ENCODE measurements at places on chromosomes 5 and 9.

DNA sequence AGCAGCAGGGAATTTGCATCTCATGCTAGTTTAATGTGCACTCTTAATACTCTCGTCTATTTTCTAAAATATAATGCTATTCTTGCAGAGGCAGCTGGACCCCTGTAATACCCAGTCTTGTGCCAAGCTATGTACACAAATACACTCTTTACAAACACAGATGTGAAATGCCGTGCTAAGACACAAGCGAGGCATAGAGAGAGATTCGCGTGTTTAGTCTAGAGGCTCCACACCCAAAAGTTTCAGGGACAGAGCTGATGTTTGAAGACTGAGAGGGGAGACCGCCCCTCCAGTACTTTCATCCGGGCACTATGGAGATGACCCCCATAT, 1.2 kb downstream of the DPYSL3 start:
- no peak for DNase-seq
- no peaks in the 10 kb centered on the region for H3K27me3 ChIP-seq
- H3K4me1 ChIP-seq, result no peaks in the 10 kb centered on the region
- H3K4me3 ChIP-seq, result peak overlapping the region; percentile 78

- H3K27me3 ChIP-seq, result no peaks in the 10 kb centered on the region
- no peak for DNase-seq
- H3K4me3 ChIP-seq, result no peak overlapping the region
- H3K4me1 ChIP-seq, result peaks cover 9% of the 10 kb centered on the region
- no peaks in the 10 kb centered on the region for H3K36me3 ChIP-seq
Measured at GRCh38 chr5:150321784-150322183, 19.1 kb upstream of the ARSI start.

DNA sequence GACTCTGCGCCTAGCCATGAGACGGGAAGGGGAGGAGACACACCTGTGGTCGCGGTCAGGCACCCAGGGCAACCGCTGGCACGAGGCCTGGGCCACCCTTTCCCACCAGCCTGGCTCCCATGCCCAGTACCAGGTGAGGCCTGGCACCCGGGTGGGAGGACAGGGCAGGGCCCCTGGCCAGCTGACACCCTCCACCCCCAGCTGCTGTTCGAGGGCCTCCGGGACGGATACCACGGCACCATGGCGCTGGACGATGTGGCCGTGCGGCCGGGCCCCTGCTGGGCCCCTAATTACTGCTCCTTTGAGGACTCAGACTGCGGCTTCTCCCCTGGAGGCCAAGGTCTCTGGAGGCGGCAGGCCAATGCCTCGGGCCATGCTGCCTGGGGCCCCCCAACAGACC, 5.0 kb downstream of the MAMDC4 start:
- no peak for DNase-seq
- peaks cover 19% of the 10 kb centered on the region for H3K36me3 ChIP-seq
- H3K4me1 ChIP-seq, result peaks cover 15% of the 10 kb centered on the region
- no peaks in the 10 kb centered on the region for H3K27me3 ChIP-seq
- H3K4me3 ChIP-seq, result no peak overlapping the region

- H3K4me3 ChIP-seq, result peak within 1 kb of the TSS; percentile 65
- no peak within 1 kb of the TSS for H3K27ac ChIP-seq
- H3K36me3 ChIP-seq, result no peaks in the 10 kb centered on the region
- DNase-seq, result no peak
- no peaks in the 10 kb centered on the region for H3K4me1 ChIP-seq
- peaks cover 2% of the 10 kb centered on the region for H3K27me3 ChIP-seq
Measured at GRCh38 chr9:114098936-114099668, at the start of gene KIF12. Gene KIF12, minus strand, starts transcription at chr9:114099292. Its CDS starts 16 bp downstream, at chr9:114099276.

- no peak overlapping the region for H3K4me3 ChIP-seq
- H3K36me3 ChIP-seq, result no peaks in the 10 kb centered on the region
- no peaks in the 10 kb centered on the region for H3K27me3 ChIP-seq
- no peaks in the 10 kb centered on the region for H3K4me1 ChIP-seq
- no peak overlapping the region for H3K27ac ChIP-seq
Measured at GRCh38 chr9:25415718-25416117, 262.5 kb downstream of the TUSC1 start.

GRCh38 chr9:97766092-97766491, 69.0 kb upstream of the XPA start:
- H3K4me3 ChIP-seq, result no peak overlapping the region
- H3K27me3 ChIP-seq, result peaks cover 34% of the 10 kb centered on the region
- no peaks in the 10 kb centered on the region for H3K4me1 ChIP-seq
- H3K36me3 ChIP-seq, result no peaks in the 10 kb centered on the region
- no peak overlapping the region for H3K27ac ChIP-seq

- H3K4me1 ChIP-seq, result peaks cover 24% of the 10 kb centered on the region
- H3K27ac ChIP-seq, result peak overlapping the region; percentile 20
- H3K27me3 ChIP-seq, result peaks cover 5% of the 10 kb centered on the region
Measured at GRCh38 chr5:61301341-61302199, 30.5 kb upstream of the ZSWIM6 start.

GRCh38 chr5:150465927-150466326, 16.4 kb upstream of the RPS14 start:
- peaks cover 9% of the 10 kb centered on the region for H3K4me1 ChIP-seq
- no peak for DNase-seq
- H3K36me3 ChIP-seq, result no peaks in the 10 kb centered on the region
- H3K27ac ChIP-seq, result peak overlapping the region; percentile 20
- H3K27me3 ChIP-seq, result no peaks in the 10 kb centered on the region

- H3K36me3 ChIP-seq, result no peaks in the 10 kb centered on the region
- H3K27me3 ChIP-seq, result no peaks in the 10 kb centered on the region
- no peak overlapping the region for H3K4me3 ChIP-seq
- no peaks in the 10 kb centered on the region for H3K4me1 ChIP-seq
- DNase-seq, result no peak
- H3K27ac ChIP-seq, result no peak overlapping the region
Measured at GRCh38 chr5:111259636-111260035, 35.5 kb downstream of the CAMK4 start.

DNA sequence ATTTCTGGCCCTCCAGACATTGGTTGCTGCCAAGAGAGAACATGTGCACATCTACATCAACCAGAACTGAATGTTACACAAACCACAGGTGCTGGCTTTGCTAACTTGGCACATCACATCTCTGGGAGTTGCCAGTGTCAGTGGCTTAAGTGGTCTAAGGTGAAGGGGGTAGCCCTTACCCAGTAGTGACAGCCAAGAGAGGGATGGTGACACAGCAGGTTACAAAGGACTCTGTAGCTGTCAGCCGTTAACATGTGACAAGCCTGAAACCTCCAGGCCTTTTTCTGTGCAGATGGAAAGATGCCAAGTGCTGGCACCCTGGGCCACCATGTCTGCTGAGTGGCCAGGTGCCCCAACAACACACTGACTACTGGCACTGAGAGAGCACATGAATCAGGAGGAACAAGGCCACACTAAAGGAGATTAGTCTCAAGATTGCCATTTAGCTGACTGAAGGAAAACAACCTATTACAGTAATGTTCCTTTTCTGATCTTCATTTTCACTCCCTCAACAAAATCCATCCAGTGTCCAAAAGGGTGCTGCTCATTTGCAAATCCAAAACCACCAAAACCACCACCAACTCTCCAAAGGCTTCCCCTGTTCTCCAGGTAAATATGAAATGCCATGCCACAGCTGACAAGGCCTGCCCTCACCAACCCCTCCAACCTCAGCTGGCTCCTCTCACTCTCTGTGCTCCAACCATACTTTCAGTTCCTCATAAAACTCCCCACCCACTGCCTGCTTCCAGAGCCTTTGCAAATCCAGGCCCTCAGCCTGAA, 20.2 kb downstream of the SIL1 start:
- H3K4me3 ChIP-seq, result no peak overlapping the region
- no peaks in the 10 kb centered on the region for H3K27me3 ChIP-seq
- H3K36me3 ChIP-seq, result no peaks in the 10 kb centered on the region
- peaks cover 53% of the 10 kb centered on the region for H3K4me1 ChIP-seq

GRCh38 chr5:61302200-61302563, 29.9 kb upstream of the ZSWIM6 start:
- peaks cover 10% of the 10 kb centered on the region for H3K27me3 ChIP-seq
- H3K4me3 ChIP-seq, result no peak overlapping the region
- H3K36me3 ChIP-seq, result peaks cover 2% of the 10 kb centered on the region
- DNase-seq, result no peak

DNA sequence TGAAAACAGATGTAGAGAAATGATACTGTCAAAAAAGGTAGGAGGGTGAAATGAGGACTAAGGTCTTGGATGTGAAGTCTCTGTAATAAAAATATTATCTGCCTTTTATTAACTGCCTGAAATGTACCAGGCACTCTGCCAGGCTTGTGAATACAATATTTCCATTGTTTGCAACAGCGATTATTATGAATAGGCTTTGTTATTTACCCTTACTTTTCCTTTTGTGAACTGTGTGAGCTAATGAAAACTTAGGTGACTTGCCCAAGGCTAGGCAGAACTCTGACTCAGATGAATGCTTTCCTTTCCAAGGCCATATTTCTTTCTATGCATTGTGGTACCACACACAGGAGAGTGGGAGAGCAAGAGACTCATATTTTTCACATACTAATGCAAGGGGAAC, 204.1 kb downstream of the CDH12 start:
- no peak for DNase-seq
- H3K27me3 ChIP-seq, result no peaks in the 10 kb centered on the region
- H3K4me3 ChIP-seq, result no peak overlapping the region
- no peak overlapping the region for H3K27ac ChIP-seq
- no peaks in the 10 kb centered on the region for H3K4me1 ChIP-seq
- no peaks in the 10 kb centered on the region for H3K36me3 ChIP-seq

DNA sequence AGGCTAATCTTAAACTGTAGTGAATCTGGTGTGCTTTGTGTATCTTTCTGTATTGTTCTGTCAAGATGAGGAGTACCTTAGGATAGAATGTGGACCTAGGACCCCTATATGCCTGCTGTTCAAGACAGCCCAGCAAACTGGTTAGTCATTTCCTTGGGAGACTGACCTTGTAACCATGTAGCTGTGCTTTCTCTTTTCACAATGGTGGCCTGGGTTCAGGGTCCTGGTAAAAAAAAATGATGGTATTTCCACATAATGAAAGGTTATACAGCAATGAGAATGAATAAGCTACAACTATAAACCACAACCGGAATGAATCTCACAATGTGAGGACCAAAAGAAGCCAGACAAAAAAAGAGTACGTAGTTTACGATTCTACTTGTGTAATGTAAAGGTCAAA, 36.4 kb upstream of the F2RL1 start:
- no peak for DNase-seq
- H3K27ac ChIP-seq, result no peak overlapping the region
- H3K36me3 ChIP-seq, result no peaks in the 10 kb centered on the region
- H3K4me1 ChIP-seq, result no peaks in the 10 kb centered on the region
- H3K27me3 ChIP-seq, result no peaks in the 10 kb centered on the region
- H3K4me3 ChIP-seq, result no peak overlapping the region

All from psoas muscle (tissue), 8 donors.